ENCODE measurements at places on chromosomes 5 and 9.
A peak's percentile ranks its signal among the peaks of the same experiment; 100 is the strongest.

GRCh38 chr9:134662143-134662876 lies 20.7 kb downstream of the COL5A1 start:
- DNase-seq, result no peak

DNA sequence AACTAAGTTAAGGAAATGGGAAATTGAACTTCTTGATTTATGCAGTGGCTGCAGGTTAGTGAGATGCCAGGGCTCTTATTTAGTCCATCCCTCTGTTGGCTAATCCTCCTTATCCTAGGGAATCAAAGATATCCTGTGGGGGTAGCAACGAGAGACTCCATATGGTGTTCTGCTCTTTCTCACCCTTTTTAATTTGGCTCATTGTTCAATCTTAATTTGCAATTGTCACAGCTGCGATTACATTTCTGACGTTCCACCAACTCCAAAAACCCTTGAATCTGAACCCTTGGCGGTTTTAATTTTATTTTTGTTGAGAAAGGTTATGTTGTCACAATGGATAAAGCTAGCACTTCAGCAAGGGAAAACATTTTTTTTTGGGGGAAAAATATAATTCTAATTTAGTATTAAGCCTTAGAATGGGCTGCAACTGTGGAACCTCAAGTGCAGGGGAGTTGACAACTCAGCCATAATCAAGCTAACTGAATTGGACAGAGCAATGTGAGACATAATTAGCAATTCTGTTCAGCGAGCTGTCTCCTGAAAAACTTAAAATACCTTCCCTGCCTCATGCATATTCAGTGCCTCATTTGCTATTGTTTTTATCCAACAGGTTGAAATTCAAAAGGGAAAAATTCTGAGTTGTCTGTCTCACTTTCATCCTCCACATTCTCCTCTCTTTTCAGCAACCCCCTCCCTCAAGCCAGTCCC lies 91.3 kb downstream of the MAT2B start:
- DNase-seq, result no peak

DNA sequence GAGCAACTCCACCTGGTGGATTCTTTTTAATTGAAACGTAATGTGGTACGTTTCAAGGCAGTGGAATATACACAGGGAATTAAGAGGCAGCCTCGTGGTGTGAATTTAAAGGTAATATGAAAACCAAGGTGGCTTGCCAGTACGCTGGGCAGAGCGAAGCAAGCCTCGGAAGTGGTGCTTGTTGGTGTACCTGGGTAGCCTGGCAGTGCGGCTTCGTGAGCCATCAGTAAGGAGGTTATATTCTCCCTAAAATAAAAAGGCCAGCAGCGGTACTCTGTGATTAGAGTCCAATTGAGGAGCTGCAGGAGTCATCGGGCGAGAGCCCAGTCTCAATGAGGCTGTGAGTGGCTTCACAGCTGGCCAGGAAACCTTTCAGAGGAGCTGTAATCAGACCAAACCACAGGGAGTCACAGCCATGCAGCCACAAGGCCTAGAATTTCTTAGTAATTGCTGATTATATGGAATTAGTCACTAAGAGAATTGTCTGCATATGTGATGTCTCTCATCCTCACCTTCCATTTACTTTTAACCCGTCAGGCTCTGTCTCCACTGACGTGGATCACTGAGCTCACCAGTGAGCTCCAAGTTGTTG lies 57.7 kb downstream of the DCP2 start:
- DNase-seq, result no peak

- no peak for DNase-seq
Measured at GRCh38 chr5:33487236-33487635, 46.5 kb downstream of the TARS1 start.

DNA sequence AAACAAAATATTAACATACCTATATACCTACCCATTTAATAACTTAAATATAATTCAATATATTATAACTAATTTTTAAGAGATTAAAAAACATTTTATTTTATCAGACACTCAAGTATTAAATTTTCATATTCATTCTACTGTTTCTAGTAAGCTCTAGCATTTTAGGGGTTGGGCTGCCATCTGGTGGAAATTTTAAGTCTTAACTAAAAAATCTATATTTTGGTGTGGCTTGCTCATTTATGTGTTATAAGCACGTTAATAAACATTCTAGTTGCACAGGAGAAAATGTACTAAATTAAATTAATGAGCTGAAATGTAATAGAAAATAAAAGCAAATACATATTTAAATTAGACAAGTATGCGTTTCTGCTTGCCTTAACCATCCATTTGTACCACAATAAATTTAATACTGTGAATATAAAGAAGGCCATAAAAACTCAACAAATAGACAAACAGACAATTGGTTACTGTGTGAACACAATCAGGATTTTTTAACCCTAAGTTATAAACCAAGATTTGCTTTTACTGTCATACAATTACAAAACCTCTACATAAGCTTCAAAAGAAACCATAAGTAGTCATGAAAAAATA lies 1728.3 kb upstream of the CDH9 start:
- no peak for DNase-seq

DNA sequence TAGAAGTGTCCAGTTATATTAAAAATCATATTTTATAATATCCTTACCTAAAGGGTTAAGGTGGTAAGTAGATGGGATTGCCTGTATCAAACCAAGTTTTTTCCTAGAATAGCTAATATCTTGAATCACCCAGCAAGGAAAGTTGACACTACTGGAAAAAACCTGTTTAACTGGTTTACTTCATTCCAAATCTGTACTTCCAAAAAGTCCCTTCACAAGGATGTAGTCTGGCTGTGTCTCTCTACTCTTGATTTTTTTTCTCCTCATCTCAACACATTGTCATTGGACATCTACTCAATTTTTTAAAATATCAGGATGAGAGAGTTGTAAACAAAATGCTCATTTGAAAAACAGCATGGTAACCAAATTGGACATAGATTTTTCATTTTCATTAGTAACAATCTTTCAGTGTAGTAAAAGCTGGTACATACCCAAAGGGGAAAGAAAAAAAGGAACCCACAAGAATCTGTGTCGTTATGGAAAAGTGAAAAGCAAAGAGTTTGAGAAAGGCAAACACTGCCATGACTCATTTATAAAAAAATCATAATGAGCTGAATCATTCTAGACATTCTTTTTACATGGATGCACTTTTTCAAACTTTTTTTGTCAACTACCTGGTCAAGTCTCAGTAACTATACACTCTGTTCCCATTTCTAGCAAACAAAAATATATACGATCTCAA lies 173.5 kb downstream of the GLIS3 start:
- no peak for DNase-seq

DNA sequence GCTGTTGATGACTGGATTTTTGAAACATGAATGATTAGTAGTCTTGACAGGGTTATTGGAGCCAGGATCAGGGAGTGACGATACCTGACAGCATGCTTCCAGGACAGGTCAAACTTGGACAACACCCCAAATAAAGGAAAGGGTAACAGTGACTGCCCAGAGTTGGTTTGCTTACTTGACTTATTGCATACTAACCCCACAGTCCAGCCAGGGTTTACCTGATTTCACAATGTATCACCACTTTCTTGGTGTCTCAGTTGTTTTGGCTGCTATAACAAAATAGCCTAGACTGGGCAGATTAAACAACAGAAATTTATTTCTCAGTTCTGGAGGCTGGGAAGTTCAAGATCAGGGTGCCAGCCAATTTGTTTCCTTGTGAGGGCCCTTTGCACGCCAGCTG lies 301.0 kb upstream of the VLDLR start:
- no peak for DNase-seq

- DNase-seq, result no peak
Measured at GRCh38 chr5:179275381-179275878, 69.8 kb downstream of the ADAMTS2 start.

- DNase-seq, result no peak
Measured at GRCh38 chr5:154511984-154512383, 34.0 kb upstream of the HAND1 start.

GRCh38 chr9:90038763-90039162 lies 434.0 kb downstream of the GADD45G start:
- DNase-seq, result no peak

- DNase-seq, result no peak
Measured at GRCh38 chr9:89542401-89543021, 44.6 kb upstream of the SEMA4D start.

DNA sequence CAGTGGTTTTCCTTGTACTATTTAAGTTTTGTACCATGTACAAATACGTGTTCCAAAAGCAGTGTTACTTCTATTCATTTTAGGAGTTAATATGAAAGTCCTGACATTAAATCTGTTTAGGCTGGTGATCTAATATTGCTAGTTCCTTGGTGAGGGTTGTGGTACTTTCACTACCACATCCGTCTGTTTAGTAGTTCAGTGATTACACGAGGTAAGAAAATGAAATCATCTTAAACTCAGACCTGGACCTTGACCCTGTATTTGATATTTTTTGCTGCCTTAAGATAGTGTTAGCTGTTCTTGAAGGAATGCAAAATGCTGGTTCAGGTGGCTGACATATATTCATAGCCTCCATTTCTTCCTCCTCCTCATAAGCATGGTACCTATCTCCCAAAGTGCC lies 50.3 kb downstream of the MTAP start:
- no peak for DNase-seq

GRCh38 chr5:56054666-56055065 lies 59.9 kb upstream of the IL6ST start:
- DNase-seq, result no peak

DNA sequence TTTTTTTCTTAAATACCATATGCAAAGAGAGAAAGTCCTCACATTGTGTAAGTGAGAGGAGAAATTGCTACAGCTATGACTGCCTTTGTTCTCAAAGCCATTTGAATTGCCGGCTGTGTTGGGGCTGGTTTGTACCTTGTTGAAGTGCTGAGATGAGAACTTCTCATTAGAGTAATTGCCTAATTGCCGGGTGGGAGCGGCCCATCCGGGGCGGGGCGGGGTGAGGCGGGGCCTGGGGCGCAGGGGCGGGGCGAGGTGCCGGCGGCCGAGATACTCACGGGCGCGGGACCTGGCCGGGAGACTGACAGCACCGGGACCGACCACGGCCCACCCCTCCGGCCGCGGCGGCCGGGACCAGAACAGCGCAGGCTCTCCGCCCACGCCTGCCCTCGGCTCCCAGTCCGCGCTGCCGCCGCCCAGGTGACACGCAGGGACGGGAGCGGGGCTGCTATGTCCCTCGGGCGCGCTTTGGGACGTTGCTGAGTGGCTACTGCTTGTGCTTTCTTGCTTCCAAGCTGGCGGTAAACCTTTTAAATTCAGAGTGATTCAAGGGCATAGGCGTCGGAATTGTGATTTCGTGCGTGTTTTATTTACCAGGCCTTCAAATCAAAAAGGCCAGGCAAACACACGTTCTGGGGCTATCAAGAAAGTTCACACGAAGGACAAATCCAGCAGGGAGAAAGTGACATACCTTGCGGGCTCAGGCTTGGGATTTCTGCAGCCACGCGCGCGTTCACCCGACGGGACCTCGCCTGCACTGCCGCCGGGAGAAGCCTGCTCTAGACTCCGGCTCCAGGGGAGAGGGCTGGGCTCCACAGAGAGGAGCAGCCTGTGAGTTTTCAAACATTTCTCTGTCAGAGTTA lies 269.1 kb downstream of the FANCC start:
- DNase-seq, result peak; percentile 25

DNA sequence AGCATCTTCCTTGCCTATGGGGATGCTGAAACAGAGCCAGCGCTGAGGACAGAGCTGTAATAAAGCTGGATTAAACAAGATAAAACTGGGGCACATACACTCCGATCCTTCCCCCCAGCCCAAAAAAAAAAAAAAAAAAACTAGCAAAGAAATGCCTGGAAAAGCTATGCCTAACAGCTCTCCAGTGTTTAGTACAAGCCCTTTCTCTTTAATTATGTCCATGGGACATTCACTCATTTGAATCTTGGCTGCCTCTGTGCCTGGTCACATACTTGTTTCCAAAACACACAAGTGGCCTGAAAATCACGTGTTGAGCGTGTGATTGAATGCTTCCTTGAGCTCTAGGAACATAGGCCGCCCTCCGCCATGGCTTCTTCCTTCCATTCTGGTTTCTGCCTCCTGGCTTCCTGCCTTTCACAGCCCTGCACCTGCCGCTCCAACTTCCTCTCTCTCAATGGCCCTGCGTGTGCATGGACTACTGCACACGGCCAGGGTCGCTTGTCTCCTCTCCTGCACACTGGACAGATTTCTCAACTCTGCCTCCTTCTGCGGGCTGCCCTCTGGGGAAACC lies 111.0 kb upstream of the RETREG1 start:
- DNase-seq, result no peak

- no peak for DNase-seq
Measured at GRCh38 chr9:5514617-5515260, 4.4 kb downstream of the PDCD1LG2 start.

DNA sequence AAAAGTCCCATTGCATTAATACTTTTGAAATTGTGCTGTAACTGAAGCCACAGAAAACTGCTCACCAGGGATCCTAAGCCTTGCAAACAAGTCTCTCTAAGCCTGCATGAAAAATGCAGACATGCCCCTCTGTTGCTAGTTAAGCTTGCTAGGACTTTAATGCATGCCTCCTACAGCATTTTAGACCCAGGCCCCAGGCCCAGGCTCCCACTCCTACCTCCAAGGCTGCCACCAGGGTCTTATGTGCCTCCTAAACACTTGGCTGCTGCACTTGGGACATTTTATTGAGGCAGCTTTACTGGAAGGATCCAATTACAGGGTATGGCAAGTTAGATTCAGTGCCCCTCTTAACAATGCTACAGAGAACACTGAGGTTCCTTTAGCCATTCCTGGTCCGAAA lies 467.3 kb upstream of the CLINT1 start:
- DNase-seq, result no peak

- DNase-seq, result no peak
Measured at GRCh38 chr5:6632324-6632887, 438 bp downstream of the NSUN2 start.

DNA sequence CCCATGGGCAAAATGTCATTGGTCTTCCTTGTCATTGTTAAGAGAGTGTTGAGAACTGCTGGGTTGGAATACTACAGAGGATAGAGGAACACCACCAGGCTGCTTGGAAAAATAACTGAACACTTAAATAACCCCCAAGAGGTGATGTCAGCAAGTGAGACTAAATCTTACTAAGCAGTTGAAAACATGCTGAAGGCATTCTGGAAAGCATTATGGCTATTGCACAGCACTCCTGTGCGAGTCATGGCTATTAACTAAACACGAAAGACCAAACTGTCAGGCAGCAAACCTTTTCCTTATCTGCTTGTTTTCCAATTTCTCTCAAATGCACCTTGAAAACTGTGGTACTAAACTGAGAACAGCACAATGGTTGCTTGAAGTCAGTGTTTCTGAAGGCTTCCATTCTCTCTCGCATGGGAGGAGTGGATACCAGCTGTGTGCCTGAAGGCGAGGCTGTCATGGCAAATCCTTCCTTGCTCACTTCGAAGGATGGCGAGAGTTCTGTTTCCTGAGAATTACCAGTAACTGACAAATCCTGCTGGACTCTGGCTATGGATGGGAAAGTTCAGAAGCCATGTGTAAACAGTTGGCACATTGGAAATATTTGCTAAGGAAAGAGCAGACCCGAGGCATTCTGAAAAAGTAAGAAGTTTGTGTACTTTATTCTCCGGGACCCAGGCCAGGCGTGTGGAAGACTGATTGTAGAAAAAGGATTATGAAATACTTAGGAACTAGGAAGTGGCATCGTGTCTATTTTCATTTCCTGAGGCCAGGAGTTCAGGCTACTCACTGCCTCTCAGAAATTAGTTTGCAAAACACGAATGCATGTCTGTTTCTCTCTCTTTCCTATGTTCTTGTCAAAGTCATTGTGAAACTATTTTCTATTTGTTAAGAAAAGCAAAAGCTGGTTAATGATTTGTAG lies 182.1 kb downstream of the DMRT2 start:
- DNase-seq, result no peak
